GM19239 (cell line): ENCODE measurements at places on chromosomes 13 and 19.

GRCh38 chr13:30033681-30034457 is 183.5 kb upstream of the UBL3 start:
- DNase-seq, result no peak

- no peak for DNase-seq
These were observed 335.0 kb downstream of the RFC3 start for GRCh38 chr13:34152996-34153395.

- no peak for DNase-seq
These were observed 1.2 kb downstream of the TBC1D4 start for GRCh38 chr13:75480671-75481175.

- peak; percentile 34 for DNase-seq
These were observed 89.4 kb downstream of the DPF1 start for GRCh38 chr19:38134540-38135149.

DNA sequence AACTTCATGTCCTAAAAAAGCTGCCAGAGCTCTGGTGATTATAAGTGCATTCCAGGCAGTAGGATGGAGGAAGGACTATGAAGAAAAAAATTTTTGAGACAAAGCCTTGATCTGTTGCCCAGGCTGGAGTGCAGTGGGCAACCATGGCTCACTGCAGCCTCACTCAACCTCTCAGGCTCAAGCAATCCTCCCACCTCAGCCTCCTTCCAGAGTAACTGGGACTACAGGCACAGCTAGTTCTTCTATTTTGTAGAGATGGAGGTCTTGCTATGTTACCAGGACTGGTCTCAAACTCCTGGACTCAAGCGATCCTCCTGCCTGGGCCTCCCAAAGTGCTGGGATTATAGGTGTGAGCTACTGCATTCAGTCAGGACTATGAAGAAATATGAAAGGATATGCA is 161.2 kb downstream of the IRS2 start:
- DNase-seq, result no peak

DNA sequence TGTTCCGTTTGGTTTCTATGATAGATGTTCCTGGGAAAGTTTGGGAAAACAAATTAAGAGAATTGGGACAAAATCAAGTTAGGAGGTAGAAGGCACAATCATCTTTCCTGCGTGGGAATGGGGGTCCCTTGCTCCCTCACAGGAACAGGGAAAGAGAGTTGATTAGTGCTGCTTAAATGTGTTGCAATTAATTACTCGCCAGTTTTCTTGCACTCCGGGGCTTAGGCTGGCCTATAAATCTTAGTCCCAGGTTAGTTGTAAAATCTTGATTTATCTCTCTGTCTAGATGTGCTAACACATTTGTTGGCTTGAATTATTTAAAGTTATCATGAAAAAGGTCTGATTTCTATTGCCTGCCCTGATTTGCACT is 10.1 kb downstream of the B3GLCT start:
- DNase-seq, result no peak

DNA sequence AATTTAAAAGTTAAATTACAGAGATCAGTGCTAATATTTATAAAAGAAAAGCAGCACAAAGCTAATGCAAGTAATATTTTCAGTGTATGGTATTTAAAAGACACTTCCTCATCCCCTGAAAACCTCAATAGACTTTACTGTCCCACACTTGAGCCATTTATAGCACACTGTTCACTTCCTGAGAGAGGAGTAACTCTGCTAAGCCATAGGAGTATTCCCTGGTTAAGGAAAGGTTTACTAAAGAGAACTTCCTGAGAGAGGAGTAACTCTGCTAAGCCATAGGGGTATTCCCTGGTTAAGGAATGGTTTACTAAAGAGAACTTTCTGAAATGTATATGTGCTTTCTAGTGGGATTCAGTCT is 159.4 kb downstream of the NHLRC3 start:
- DNase-seq, result no peak

GRCh38 chr19:1285737-1286360 is at the start of gene EFNA2:
EFNA2 (plus strand) TSS chr19:1285873; CDS start chr19:1286169, 296 bp downstream.
- DNase-seq, result no peak

DNA sequence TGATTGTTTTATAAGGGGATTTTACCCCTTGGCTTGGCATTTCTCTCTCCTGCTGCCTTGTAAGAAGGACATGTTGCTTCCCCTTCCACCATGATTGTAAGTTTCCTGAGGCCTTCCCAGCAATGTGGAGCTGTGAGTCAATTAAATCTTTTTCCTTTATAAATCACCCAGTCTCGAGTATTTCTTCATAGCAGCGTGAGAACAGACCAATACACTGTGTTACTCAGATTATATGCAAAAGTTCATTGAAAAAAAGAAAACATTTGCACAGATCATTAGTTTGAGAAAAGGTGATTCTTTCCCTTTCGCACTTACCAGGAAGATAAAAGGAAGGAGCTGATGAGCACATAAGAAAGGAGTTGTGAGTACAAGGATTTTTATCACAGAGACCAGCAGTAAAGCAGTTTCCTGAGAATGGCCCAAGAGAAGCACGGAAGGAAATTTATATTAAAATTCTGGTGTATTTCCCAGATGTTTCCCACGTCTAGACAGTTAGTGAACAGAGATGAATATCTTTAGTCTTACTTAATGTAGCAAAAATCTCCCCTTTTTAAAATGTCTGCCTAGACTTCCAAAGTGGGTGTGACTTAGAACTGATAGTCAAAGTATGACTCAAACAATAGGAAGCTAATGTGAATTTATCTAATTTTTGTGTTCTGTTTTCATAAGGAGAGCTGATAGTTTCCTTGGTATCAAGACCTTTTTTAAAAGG is 431.8 kb upstream of the SGCG start:
- no peak for DNase-seq

DNA sequence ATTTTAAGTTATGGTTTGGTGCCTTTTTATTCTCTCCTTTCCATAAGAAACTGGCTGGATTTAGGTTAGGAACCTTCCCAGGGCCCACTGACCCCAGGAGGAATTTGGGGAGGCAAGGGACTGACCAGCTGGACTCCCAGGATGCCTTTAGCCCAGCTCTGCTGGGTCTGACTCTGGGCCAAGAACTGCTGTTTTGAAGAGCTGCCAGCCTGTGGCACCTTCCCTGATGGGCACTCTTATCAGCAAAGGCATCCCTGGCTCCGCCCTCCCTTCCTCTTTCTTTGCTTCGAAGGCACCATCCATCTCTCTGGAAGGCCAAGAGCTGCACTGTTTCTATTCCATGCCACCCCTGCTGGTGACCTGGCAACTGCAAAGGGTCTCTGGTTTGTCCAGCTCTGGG is 174.7 kb downstream of the POU4F1 start:
- no peak for DNase-seq

DNA sequence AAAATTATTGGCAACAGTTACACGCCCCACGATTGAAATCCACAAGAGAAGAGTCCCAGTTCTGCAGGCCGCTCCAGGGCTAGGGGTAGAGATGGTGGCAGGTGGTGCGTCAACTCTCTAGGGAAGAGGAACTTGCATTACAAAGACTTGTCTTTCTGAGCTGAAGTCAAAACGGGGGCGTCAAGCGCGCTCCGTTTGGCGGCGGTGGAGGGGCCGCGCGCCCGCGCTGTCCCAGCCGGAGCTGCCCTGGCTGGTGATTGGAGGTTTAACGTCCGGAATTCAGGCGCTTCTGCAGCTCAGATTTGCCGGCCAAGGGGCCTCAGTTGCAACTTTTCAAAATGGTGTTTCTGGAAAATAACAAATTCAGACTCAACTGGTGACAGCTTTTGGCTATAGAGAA is 38.9 kb downstream of the SOX1 start:
- no peak for DNase-seq

GRCh38 chr13:113053376-113053775 is 52.2 kb upstream of the F7 start:
- DNase-seq, result no peak

- no peak for DNase-seq
These were observed 1.5 kb downstream of the RNF225 start for GRCh38 chr19:58396691-58397532.

GRCh38 chr13:99419591-99420243 is 81.6 kb upstream of the TM9SF2 start:
- DNase-seq, result no peak

- no peak for DNase-seq
These were observed 38.7 kb downstream of the SLC7A1 start for GRCh38 chr13:29556742-29557141.

- peak; percentile 56 for DNase-seq
These were observed 568 bp downstream of the ATP11A start for GRCh38 chr13:112690283-112690929.

GRCh38 chr13:48116808-48117207 is 21.9 kb upstream of the MED4 start:
- no peak for DNase-seq

DNA sequence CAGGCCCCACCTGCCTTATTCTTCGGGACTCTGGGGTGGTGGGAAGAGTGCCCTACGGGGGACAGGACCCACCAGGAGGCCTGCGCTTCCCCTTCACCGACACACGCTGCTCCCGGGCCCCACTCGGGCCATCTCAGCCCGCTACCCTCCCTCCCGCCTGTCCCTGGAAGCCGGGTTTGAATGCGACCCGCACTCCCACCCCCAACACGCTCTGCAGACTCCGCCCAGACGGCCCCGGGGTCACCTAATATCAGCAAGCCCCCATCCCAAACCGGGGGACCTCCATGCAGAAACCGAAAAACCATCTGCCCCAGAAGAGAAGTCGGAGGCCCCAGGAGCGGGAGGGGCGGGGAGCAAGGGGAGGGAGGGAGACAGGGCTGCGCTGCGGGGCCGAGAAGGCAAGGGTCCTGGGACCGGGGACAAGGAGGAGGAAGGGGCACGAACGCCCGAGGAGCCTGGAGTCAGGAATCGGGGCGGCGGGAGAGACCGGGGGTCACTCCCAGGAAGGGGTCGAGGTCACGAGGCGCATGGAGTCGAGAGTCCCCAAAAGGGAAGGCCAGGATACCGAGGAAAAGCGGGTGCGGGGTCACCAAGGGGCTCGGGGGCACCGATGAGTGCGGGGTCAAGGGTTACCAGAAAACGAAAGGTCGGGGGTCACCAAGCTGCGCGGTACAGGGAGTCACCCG is 766 bp downstream of the SBNO2 start:
- DNase-seq, result no peak
